K562 (cell line): ENCODE measurements at places on chromosomes 16 and 17. TPM values are rescaled to one million over a fixed set of nuclear protein-coding genes. Genes with fewer than 3 reads are reported as not detected.

KRTAP1-5 gene
- total RNA-seq = not detected in 2 replicates

- no peak for DNase-seq
Observed at GRCh38 chr17:2266045-2266864, 37.3 kb downstream of the SMG6 start.

GDPD3 gene
- 1.7 and 3.9 TPM in 2 replicates for total RNA-seq

DNA sequence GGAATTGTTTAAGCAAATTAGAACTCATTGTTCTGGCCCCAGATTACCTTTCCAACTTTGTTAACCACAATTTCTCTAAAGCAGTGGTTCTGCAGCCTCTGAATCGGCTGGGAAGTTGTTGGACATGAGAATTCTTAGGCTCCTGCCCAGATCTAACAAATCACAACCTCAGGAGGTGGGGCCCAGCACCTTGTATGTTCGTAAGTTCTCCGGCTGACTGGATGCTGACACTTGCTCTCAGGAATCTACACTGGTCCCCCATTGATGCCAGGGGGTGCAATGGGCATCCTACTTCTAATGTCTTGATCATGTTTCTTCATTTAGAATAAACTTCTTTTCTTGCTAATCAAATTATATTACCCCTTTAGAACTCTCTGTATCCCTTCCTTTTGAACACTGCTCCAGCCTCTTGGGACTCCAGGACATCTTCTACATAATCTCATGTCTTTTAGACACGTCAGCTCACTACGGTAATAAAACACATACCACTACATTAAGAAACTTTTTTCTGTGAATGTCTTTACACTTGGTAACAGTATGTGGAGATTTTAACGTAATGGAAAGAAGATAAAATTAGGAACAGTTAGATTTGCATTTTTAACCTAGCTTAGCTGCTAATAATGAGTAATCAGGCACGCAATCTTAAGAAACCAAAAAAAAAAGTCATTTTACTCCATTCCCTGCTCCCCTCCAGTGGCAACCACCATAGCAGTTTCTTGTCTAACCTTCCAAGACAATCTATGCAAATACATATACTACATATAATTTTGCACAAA is 143.2 kb downstream of the ITFG1 start:
- DNase-seq = no peak

GRCh38 chr17:34024386-34024785 is 230.7 kb upstream of the CCL2 start:
- no peak for DNase-seq

INTS2 gene
- total RNA-seq = 20.6 and 21.1 TPM in 2 replicates

PERCC1 gene
- total RNA-seq = not detected in 2 replicates

- no peak for DNase-seq
Observed at GRCh38 chr16:5642436-5642835, 544.8 kb upstream of the EEF2KMT start.

SRSF2 gene
- 499 and 569 TPM in 2 replicates for total RNA-seq

DNA sequence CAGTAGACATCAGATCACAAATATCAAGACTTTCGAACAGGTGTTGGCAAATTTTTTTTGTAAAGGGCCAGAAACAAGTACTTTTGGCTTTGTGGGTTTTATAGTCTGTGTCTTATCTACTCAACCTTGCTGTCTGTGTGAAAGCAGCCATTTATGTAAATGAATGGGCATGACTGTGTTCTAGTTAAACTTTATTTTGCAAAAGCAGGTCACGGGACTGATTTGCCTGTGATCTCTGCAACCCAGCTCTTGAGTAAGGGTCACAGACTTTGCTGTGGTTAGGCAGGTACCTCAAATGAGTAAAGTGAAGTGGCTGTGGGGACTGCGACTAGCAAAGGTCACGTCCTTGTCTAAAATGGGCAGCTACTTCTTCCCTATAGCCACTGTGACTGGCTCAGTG is 136.5 kb downstream of the FTO start:
- DNase-seq = no peak

LITAF gene
- total RNA-seq = 10.8 and 13.9 TPM in 2 replicates

ACAP1 gene
- total RNA-seq = 7.4 and 8.5 TPM in 2 replicates

BAIAP3 gene
- total RNA-seq = 3.3 and 3.4 TPM in 2 replicates

DNA sequence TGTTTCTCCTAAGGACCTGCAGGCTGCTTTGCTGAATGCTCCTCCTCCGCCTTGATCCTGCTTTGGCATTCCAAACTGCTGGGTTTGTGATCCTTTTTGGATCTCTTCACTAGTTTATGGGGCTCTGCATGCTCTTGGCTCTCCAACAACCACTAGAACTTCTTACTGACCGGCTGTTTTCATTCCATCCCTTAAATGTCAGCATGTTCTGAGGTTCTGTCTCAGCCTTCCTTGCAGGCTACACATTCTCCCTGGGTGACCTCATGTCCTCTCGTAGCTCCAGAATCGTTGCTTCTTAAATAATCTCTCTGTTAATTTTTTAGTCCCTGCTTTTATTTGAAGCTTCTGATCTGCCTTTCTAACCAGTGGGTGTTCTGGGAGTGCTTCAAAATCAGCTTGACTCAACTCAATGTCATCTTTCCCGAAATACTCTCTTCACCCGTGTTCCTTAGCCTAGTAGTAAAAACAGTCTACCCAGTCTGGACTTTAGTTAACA is 119.0 kb upstream of the HS3ST2 start:
- no peak for DNase-seq

TOX3 gene
- total RNA-seq = 0.18 TPM in 1 of 2 replicates, not detected in the other

- no peak for DNase-seq
Observed at GRCh38 chr17:62704381-62704971, 77.0 kb downstream of the MRC2 start.

- DNase-seq = no peak
Observed at GRCh38 chr17:31786796-31787481, 72.1 kb downstream of the COPRS start.

DNA sequence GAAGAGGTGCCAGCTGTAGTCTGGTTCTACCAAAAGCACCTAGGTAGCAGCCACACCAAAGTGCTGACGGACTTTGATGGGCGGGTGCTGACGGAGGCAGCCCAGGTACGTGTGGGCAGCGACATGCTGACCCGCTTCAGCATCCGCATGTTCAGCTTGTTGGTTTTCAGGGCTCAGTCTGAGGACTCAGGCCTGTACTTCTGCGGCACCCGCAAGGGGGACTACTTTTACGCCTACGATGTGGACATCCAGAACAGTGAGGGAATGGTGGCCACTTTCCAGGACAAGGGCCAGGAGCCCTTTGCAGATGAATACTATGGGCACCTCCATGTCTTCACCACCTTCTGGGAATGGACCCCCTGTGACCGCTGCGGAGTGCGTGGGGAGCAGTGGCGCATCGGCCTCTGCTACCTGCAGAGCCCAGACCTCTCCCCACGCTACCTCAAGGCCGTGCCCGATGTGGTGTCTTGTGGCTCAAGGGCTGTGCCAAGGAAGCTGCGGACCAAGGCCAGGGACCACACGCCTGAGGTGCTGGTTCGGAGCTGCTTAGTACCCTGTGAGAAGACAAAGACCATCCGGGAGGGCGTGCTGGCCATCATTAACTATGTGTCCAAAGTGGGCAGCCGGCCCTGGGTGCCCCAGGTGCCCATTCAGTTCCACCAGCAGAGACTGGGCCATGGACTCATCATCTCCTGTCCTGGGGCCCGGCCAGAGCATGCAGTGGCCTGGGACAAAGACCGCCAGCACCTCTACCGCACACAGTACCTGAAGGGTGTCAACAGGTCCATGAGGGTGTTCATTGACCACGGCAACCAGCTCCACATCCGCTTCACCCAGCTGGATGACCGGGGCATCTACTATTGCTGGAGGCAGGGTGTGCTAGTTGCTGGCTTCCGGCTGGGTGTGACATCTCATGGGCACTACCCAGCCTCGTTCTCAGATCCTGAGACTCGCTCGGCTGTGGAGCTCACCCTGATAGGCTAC is 5.0 kb upstream of the EFTUD2 start:
- no peak for DNase-seq
